ENCODE measurements at places on chromosomes 5 and 9. TPM values are rescaled to one million over a fixed set of nuclear protein-coding genes. Genes with fewer than 3 reads are reported as not detected.

GRCh38 chr5:178675922-178676321 lies 49.1 kb upstream of the CLK4 start:
- DNase-seq, result no peak

GRCh38 chr9:27176971-27177370 lies 67.9 kb downstream of the TEK start:
- DNase-seq, result peak; percentile 28

DNA sequence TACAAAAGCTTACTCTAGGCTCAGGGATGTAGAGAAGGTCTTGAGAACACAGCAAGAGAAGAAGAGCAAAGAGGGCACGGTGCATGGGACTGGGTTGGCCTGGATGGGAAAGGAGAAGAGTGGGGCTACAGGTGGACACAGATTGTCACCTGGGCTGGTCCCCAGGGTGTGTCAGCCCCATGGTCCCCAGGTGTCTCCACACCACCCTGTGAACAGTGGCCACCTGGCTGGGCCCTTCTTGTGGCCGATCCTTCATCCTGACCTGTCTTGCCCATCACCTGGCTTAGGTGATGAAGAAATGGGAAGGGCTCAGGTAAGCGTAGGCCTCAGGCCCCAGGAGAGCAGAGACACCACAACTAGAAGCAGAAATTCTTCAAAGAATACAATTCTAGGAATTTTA lies 188.9 kb downstream of the TENT4A start:
- DNase-seq, result no peak

DNA sequence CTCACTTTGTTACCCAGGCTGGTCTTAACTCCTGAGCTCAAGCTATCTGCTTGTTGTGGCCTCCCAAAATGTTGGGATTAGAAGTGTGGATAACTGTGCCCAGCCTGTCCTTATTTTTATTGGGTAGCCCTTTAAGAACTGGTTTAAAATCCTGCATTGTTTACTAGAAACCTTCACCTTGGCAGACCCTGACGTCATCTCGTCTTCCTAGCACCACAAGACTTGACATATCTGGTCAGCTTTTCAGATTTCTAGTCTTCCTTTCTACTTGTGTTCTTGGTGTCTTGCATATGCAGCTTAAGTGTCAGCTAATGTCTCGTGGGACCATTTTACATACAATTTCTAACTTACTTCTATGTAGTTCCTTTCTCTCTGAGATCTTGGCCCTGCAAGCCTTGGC lies 258.9 kb downstream of the IZUMO3 start:
- no peak for DNase-seq

GRCh38 chr9:88937248-88937647 lies 54.0 kb upstream of the S1PR3 start:
- DNase-seq, result no peak

DNA sequence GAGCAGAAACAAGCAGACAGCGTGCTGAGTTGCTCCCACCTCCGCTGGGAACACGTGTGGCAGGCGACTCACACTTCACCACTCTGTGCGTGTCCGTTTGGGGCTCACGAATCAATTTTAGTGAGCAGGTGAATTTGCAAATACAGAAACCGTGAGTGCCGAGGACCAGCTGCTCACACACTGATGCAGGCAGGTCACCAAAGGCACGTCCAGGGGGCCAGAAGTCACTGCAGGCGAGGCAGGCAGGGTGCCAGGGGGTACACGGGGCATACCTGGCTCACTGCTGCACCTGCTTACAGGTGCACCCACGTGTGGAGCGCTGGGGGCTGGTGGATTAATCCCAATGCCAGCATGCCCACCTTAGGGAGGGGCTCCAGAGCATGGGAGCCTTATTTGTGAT lies 68.8 kb downstream of the ZNF354C start:
- no peak for DNase-seq

GRCh38 chr5:83354958-83355357 lies 116.6 kb upstream of the VCAN start:
- DNase-seq, result no peak

DNA sequence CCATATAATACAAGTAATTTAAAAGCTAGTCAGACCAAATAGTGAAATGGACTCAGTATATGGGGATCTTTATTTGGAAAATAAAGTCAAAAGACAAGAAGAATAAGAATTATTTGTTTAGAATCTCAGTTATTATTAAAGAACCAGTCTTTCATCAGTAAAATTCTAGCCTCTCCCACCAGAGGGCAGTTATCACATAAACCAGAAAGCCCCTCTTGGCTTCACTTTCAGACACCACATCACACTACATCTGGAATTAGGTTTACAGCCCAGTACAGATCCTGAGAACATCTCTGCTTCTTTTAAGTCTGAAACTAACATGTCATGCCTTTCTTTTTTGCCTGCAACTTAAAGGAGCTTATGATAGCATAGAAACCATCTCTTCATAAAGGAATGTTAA lies 12.2 kb upstream of the HSPB3 start:
- peak; percentile 77 for DNase-seq

GRCh38 chr5:119166026-119166425 lies 95.1 kb downstream of the DMXL1 start:
- DNase-seq, result peak; percentile 2

DNA sequence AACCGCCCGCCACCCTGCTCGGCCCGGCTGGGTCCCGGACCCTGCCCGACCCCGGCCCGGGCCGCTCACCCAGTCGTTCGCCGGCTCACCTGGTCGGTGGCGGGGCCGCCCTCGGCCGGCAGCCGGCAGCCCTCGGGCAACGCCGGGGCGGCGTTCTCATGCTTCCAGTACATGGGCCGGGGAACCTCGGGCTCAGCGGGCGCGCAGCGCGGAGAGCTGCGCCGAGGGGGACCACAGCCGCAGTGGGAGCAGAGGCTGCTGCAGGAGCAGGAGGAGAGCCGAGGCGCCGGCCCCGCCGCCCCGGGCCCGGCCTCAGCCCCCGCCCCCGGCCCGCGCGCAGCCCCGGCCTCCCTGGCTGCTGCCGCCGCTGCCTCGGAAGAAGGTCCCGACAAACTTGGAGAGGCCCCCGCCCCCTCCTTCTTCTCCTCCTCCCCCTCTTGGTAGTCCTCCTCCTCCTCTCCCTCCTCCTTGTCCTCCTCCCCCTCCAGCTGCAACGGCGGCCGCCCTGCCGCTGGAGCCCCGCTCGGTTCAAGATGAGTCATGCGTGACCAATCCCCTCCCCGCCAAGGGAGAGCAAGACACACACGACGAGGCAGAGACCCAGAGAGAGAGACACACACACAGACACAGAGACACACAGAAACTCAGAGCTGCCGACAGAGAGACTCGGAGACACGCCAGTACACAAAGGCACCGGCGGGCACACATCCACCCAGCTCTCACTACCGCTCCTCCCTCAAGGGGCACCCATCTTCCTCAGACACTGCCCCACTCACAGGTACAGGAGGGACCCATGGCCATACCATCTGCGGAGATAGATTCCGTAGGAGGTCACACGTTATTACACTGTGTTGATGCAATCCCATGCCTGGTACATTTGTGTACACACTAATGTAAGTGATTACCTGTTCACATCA lies at the start of gene LHX6:
LHX6 (minus strand) TSS at position 390 of the 917 bp plus-strand sequence; CDS start at position 173, 217 bp downstream.
- DNase-seq, result peak; percentile 44

GRCh38 chr9:37859043-37859442 lies 44.9 kb downstream of the SLC25A51 start:
- DNase-seq, result no peak

- DNase-seq, result no peak
Measured at GRCh38 chr5:51495672-51496071, 112.4 kb downstream of the ISL1 start.

DNA sequence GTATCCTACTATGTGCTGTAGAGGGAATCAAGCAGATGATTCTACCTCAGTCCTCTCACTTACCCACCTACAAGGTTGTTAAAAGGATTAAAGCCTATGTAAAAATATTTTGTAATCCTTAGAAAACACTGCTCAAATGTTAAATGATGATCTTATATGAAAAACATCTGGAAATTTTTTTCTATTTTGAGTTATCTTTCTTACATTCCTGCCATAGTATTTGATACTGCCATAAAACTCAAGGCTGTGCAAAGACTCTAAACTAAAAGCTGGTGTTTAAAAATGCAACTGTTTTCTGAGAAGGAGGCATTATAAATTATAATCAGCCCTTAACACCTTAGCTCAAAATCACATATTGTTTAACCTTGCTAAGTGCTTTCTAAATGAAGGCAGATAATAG lies 474.2 kb downstream of the PRELID2 start:
- DNase-seq, result no peak

DNA sequence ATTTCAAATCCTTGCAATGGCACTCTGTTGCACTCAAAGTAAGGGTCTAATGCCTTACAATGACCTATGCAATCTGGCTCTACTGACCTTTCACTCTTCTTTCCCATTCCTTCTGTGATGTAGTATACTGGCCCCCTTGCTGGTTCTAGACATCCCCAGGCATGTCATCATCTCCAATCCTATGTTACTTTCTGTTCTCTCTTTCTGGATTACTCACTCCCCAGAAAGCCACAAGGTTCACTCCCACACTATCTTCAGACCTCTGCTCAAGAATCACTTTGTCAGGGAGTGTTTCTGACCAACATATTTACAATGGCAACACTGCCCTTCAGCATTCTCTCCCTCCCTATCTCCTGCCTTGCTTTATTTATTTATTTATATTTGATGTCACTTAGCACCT lies 802.2 kb upstream of the WWC1 start:
- no peak for DNase-seq

- no peak for DNase-seq
Measured at GRCh38 chr9:131447148-131447547, 53.3 kb downstream of the PRRC2B start.

DNA sequence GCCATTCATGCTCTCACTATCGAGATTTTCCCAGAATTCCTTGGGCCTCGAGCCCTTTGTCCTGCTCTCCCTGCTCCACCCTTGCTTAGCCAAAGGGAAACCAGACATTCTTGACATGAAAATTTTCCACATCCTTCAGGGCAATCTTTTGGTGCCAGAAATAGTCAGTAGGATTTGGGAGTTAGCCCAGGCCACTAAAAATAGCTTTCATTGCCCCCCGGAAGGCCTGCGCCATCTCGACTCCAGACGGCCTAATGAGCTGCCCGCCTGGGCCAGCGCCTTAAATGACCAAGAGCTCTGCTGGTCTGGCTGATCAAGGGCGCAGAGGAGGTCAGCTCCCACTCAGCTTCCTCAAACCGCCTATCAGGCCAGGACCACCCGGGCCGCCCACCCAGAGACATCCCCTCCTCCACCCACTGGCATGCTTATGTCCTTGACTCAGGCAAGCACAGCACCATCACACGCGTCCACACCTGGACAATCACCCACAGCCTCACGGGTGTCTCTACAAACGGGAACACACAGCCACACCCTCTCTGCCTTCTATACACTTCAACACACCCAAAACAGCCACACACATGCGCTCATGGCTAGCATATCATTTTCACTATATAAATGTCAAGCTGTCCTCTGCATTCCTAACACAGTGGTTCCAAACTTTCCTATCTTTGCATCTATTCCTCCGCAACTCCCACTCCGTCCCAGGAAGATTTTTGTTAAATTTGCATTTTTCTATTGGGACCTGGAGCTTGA lies 20.9 kb downstream of the DUSP1 start:
- peak; percentile 60 for DNase-seq

- DNase-seq, result no peak
Measured at GRCh38 chr5:62376064-62376463, 27.6 kb downstream of the DIMT1 start.

GRCh38 chr5:90421136-90421535 lies 11.6 kb upstream of the CETN3 start:
- no peak for DNase-seq

DNA sequence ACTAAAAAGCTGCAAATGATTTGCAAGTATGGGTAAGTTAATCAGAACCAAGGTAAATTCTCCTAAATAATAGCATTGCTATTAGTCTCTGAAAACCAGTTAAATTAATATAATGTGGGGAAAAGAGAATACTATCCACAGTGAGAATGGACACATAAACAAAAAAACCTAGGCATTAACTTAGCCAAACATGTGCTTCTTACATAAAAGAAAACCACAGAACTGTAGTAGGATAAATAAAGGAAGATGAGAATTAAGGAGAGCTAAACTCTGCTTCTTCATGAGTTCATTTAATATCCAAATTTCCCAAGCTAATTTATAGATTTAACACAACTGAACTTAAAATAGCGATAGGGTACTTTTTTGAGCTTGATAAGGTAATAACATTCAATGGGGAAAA lies 31.8 kb downstream of the ABCA1 start:
- no peak for DNase-seq

DNA sequence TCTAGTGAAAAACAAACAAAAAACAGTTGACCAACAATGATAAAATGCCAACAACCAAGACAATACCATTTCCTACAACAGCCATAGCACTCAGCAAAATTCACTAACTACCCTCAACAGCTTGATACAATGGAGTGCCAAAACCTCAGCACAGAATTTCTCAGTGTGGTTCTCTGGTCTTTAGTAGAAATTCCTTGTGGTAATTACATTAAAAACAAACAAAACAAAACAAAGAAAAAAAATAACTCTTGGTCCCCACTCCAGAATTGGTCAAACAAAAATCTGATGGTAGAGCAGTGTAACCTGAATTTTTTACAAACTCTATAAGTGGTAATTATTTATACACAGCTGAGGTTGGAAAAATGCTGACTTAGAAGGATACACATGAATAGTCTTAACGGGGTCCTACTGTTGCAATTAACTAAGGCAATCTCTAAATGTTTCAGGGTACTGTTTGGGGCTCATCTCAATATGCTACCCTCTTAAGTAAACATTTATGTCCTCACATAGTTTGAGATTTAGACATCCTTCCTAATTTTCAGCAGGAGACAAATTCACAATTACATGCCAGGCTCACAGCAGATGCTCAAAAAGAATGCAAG lies 13.8 kb downstream of the CSNK1A1 start:
- no peak for DNase-seq

DNA sequence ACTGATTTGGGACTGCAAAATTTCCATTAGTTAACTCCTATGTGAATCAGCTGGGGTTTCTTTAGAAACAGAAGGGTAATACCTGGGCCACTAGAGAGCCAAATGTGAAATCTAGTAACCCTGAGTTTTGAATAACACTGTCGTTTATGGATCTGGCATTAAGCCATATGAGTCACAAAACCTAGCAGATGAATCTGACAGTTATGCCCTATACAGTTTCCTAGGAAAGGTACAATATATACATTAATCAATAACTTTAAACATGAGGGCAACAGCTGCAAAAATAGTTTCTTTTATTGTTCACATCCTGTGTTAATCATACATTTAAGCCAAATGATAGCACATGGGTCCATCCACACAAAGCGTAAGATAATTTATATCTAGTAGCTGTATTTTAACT lies 56.9 kb downstream of the PAM start:
- DNase-seq, result peak; percentile 29

DNA sequence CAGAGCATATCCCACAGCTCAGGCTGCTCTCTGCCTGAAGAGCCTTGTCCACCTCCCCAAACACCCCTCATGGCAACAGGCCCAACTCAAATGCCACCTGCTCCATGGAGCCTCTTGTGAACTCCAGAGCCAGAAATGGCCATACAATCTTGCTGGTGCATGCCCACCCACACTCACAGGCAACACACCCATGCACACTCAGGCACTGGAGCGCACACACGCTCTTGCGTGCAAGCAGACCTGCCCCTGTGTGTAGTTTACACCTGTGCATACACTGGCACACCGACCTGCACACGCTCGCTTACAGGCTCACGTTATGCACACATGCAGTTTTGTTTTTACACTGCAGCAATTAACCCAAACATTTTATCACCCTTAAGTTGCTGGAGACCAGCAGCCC lies 40.0 kb downstream of the HRH2 start:
- DNase-seq, result no peak

Gene GDF9
- polyA plus RNA-seq, result 0.53 TPM

Gene DOK3
- polyA plus RNA-seq, result 9.9 TPM

Gene PCDHA11
- 0.08 TPM for polyA plus RNA-seq

Gene BICD2
- 32.6 TPM for polyA plus RNA-seq

Gene IFNK
- polyA plus RNA-seq, result not detected

Gene MOB3B
- 2.8 TPM for polyA plus RNA-seq

Gene MRPL22
- 39.6 TPM for polyA plus RNA-seq

Gene FCN1
- 3.4 TPM for polyA plus RNA-seq

Gene CCL27
- 0.63 TPM for polyA plus RNA-seq
